ENCODE measurements at places on chromosomes 6 and 20.

DNA sequence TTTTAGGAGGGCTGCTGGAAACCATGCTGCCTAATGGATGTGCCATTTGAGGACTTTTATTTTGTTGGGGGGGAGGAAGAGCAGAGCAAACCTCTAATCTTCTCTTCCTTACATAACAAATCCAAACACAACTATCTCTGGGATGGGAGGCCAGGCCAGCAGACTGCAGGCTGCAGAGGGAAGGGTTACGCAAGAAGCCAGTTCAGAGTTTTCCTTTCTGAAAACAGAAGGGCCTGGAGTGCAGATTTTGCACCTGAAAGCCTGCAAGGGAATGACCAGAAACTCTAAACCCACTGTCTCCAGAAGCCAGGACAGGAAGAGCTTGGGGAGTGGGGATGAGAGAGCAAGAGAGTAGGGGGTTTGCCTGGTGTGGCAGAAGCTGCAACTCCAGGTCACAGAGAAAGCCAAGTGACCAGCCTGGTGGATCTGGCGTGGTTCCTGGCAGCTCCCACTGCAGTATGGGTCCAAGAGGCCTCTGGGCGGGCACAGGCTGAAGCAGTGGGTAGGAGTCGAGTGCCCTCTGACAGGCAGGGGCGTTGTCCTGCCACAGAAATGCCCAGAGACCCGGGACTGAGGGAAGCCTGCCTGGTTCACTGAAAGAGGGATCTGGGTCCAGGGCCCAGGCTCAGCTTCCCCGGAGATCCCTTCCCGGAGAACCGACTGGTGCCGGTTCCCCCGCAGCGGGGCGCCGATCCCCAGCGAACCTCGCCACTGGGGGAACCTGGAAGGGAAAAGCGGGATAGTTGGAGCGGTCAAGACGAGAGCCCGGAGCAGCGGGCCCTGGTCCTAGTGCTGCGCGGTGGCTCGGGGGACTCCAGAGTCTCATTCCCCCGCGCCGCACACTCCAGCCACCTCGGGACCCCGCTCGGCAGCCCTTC, 6.7 kb downstream of the MAFB start:
- DNase-seq, result no peak

GRCh38 chr20:31920275-31920855, 31.5 kb downstream of the PDRG1 start:
- no peak for DNase-seq

DNA sequence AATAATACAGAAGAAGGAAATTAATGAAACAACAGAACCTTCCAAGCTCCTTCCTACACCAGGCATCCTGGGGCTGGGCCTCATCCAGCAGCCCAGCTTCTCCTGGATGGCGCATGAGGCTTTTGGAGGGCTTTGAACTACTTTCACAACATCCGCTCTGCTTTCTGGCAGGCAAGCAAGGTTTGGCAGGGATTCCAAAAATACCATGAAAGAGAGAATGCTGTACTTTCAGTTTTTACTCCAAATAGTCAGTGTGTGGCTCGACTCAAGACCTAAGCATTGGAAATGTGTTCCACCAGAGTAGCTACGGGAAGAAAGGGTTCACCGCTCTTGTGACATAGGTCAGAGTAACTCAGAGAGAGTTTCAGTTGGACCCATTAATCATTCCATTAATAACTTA, 125.4 kb downstream of the OPRM1 start:
- peak; percentile 28 for DNase-seq

DNA sequence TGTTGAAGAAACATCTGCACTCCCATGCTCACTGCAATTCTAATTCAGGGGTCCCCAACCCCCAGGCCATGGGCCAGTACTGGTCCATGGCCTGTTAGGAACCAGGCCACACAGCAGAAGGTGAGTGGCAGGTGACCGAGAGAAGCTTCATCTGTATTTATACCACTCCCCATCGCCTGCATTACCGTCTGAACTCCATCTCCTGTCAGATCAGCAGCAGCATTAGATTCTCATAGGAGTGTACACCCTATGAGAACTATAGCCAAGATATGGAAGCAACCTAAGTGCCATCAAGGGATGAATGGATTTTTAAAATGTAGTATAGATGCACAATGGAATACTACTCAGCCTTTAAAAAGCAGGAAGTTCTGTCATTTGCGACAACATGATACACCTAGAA, 53.2 kb downstream of the MBOAT1 start:
- no peak for DNase-seq

- no peak for DNase-seq
Measured at GRCh38 chr6:52976591-52977035, 18.5 kb downstream of the GSTA4 start.
